ENCODE measurements at places on chromosomes 6 and 20.

- no peak for DNase-seq
Measured at GRCh38 chr6:167079853-167080297, 43.0 kb upstream of the CCR6 start.

- DNase-seq: no peak
Measured at GRCh38 chr6:40426346-40427066, 160.7 kb downstream of the LRFN2 start.

- peak; percentile 92 for DNase-seq
Measured at GRCh38 chr6:145147981-145148749, 587.2 kb downstream of the EPM2A start.

GRCh38 chr6:90464507-90464906 is 122.4 kb downstream of the MAP3K7 start:
- no peak for DNase-seq

DNA sequence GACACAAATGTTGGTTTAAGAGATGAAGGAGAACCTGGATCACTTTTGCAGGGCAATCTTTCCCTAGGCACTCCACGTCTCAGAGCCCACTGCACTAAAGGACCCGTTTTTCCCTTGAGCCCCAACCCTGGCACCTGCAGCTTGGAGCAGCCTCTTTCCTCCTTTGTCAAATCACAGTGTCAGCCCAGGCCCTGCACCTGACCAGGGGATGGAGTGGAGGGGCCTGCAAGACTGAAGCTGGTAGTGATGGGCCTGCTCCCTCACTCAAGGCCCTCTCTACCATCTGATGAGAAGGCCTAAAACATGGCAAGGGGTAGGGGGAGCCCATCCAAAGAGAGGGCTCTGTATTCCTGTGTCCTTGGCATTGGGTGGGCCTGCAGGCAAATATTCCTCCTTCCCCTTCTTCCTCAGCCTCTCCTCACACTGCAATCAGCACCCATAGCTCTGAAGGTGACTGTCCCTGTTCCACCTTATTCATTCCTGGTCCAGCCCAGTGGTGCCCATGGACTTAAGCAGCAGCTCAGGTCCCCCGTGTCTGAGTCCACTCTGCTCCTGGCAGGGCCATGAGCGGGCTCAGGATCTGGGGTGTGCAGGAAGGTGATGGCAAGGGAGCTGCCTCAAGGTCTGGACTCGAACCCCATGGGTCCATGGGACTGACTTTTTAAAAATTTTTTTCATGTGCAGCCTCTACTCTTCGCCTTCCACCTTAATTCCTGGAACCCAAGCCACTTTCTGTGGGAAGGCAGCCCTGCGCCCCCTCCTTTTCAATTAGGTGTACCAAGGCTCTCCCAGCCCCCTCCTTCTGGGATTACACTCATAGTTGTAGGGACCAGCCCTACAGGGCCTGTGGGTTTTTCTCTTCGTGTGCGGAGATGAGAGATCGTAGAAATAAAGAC is 6.7 kb downstream of the RAET1G start:
- DNase-seq: no peak

DNA sequence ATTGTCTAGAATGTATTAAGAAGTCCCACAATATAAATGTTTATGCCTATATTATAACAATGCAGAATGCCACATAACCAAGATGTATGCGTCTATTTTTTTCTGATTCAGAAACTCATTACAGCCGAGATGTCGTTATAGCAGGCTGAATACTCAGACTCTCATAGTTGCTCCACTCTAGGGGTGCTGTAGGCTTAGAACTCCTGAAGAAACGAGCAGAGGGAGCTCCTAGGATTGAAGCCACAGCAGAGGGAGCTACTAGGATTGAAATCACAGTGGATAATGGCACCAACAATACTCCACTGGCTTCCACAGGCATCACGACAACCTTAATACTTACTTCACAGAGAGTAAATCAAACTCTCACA is 208.9 kb downstream of the KIF16B start:
- no peak for DNase-seq

DNA sequence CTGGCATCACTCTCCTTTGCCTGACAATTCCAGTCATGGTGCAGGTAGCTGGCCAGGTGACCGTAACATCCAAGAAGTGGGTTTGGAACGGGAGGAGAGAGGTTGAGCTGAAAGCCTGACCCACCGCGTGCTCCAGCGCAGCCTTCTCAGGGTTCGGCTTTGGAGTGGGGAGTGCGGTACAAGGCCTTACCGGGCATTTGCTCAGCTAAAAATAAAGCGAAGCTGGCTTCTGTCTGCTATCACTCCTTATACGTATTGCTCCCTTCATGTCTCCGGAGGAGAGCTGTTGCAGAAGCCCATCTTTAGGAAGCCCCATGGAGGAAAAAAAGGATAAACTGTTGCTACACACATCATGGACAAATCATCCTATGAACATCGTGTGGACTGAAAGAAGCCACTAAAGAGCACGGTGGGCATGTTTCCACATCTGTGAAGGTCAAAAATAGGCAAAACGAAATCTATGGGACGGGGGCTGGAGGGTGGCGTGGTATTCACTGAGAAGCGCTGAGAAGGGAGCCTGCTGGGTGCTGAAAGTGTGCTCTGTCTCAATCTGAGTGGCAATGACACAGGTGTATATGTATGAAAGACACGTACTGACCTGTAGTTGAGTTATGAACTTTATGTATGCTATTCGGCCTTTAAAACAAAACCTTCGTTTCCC is 57.2 kb upstream of the TAB2 start:
- DNase-seq: no peak

- no peak for DNase-seq
Measured at GRCh38 chr6:107546691-107547450, 57.0 kb downstream of the SOBP start.

DNA sequence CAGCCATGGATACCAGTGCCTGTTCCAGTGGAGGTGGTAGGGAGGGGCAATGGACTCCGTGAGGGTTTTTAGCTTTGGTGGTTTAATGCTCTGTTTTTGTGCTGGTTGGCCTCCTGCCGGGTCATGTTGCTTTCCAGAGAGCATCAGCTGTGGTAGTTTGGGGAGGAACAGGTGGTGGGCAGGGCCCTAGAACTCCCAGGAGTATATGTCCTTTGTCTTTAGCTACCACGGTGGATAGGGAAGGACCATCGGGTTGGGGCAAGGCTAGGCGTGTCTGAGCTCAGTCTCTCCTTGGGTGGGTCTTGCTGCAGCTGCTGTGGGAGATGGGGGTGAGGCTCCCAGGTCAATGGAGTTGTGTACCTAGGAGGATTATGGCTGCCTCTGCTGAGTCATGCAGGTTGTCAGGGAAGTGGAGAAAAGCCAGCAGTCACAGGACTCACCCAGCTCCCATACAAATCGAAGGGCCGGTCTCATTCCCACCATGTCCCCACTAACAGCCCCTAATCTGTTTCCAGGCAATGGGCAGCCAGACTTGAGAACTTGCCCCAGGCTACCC is 38.9 kb downstream of the MRAP2 start:
- no peak for DNase-seq

- DNase-seq: no peak
Measured at GRCh38 chr6:170057961-170058877, 232.7 kb downstream of the DLL1 start.

DNA sequence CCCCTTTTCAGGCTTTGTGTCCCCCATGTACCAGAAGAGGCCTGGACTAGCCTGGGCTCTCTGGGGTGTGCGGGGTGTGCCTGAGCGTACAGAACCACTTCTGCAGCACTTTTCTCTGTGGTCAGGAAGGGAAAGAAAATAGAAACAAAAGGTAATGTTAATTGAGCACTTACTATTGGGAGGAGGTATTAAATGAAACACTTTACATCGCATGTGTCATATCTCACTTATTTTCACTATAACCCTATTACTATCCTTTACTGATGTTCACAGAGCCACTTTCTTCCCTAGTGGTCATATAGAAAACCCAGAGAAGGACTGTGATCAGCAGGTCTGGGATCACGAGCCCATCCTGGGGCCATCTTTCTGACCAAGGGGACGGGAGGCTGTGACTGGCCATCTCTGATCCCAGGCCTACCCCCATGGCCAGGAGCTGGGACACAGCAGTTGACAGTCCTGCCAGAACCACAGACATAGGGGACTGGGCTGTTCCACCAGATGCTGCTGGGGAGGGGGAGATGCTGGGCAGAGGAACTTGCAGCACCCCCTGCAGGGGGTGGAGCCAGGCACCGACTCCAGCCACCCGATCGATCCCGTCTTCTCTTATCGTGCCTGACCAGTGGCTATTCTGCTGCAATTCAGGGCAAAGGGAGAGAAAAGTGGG is 107.6 kb downstream of the VEGFA start:
- DNase-seq: no peak

GRCh38 chr6:27019651-27020552 is 227.6 kb upstream of the PRSS16 start:
- peak; percentile 89 for DNase-seq

- no peak for DNase-seq
Measured at GRCh38 chr6:53294095-53294494, 54.7 kb downstream of the ELOVL5 start.

- peak; percentile 95 for DNase-seq
Measured at GRCh38 chr6:26596579-26597388, at the start of gene ABT1. TSS of gene ABT1 (plus strand) at chr6:26596953. CDS start at chr6:26596983, 30 bp downstream.

DNA sequence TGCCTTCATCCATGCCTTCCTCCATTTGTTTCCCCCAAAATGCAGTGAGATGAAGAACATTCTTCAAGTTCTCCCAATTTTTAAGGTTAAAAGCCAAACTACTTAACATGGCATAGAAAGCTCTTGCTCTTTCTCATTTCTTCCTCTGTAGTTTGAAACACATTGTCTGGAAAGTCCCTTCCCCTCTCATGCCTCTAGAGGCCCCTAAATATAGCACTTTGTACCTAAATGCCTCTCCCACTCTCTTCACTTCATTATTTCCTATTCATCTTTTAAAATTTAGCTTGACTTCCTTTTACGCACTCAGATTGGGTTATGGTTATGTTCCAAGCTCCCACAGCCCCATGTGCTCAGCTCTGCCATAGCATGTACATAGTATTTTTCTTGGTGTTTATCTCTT is 389.3 kb downstream of the HDGFL1 start:
- DNase-seq: no peak

- DNase-seq: no peak
Measured at GRCh38 chr6:148674306-148674705, 72.5 kb upstream of the UST start.

DNA sequence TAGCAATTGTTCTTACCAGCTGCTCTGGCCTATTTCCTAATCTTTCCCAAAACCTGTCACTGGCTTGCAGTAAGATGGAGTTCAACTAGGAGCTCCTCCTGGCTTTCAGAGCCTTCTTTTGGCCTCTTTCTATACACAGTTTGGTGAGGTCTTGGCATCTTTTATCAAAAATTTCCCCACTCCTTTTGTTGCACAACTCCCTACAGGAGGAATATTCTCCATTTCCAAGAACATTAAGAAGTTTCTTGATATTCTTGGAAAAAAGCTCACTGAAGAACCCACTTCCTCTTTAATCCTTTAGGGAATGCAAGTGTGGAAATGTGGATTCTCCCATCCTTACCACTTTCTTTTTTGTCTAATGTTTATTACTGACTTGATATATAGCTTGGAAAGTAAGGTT is 171.3 kb upstream of the KCNK16 start:
- no peak for DNase-seq
